ENCODE measurements at places on chromosomes 1 and 21. TPM values are rescaled to one million over a fixed set of nuclear protein-coding genes. Genes with fewer than 3 reads are reported as not detected.

DNA sequence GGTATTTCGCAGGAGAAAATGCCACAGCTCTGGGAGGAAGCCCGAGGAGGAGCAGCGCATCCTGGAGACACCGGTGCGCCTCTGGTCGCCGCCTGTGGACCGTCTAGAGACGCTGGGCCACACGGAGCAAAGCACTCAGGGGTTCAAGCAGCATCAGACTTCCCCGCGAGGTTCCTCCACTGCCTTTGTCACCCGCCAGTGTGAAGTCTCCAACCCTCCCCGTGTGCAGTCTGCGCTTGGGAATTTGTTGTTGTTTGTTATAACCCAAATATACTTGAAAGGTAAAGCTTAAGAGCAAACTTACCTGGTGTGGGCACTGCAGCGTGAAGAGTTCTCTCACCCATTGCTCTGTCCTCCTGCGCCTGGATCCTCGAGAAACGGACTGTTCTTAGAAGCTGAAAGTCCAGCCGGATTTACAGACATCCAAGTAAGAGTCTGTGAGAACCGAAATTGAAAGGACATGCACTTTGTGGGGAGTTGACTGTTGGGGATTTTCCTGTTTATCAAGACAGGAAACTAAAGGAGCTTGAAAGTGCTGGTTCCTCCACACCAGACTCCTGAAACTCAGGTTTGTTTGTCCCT, at the start of gene GBP4:
Gene GBP4, minus strand, starts transcription at position 452 of the 582 bp plus-strand sequence. Its CDS starts 108 bp downstream, at position 344.
- peak; percentile 87 for DNase-seq

- DNase-seq = no peak
Measured at GRCh38 chr1:180402001-180402400, 100.4 kb downstream of the ACBD6 start.

GRCh38 chr21:32889596-32889995, 118.0 kb upstream of the PAXBP1 start:
- DNase-seq = no peak

- no peak for DNase-seq
Measured at GRCh38 chr1:228920831-228921230, 185.6 kb downstream of the RHOU start.

The PCSK9 gene
- not detected for total RNA-seq

The OR10K2 gene
- total RNA-seq = not detected

The GPR61 gene
- not detected for total RNA-seq

GRCh38 chr21:45094412-45094811, 20.0 kb downstream of the ADARB1 start:
- DNase-seq = no peak

The TEKT2 gene
- total RNA-seq = not detected
